ENCODE measurements at places on chromosomes 5 and 9.

- DNase-seq = no peak
Measured at GRCh38 chr9:34606905-34607304, 5.0 kb downstream of the RPP25L start.

GRCh38 chr5:78505860-78506259 lies 142.7 kb downstream of the LHFPL2 start:
- no peak for DNase-seq

GRCh38 chr9:114263853-114264510 lies 58.9 kb upstream of the ORM1 start:
- no peak for DNase-seq

DNA sequence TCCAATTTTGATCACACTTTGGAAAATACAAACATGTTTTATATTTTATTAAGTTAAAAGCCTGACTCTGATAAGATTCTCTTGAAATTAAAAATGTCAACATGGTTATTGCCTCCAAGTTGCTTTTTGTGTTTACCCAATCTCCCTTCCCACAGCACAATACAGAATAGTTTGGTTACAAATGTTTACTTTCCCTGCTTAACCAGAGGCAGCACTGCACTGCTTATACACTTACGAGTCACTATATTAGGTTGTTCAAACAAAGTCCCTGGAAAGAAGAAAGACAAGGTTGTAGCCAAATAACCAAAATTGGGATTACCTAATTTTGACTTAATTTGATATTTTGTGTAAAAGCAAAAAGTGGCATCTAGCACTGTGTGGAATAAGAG lies 25.9 kb downstream of the SRFBP1 start:
- no peak for DNase-seq

GRCh38 chr5:154686490-154686889 lies 68.7 kb upstream of the LARP1 start:
- DNase-seq = no peak

DNA sequence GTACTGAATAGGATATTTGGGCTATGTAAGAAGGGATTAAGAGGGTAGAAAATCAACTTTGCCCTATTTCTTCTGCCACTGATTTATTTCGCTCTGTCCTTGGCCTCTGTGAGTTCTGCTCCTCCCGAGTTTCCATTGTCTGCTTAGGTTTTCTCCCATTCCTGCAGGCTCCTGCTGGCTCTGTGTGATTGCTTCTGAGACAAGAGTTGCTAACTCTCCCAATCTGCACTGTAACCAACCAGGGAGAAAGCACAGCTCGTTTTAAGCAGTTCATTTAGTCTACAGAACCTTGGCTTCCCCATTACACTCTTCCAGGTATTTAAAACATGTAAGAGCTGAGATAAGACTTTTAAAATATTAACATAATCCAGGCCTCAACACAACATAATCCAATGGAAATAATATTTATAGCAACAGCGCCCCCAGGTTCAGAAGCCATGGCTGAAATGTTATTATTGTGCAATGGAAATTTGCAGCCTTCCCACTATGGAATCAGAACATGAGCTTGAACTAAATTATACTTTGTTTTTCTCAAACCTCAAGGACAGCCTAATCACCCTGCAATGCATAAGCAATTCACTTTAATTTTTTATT lies 203.5 kb downstream of the ERCC6L2 start:
- DNase-seq = no peak

GRCh38 chr9:81370096-81370495 lies 319.3 kb downstream of the TLE1 start:
- DNase-seq = no peak

GRCh38 chr5:90347462-90347861 lies 62.1 kb downstream of the CETN3 start:
- no peak for DNase-seq

- no peak for DNase-seq
Measured at GRCh38 chr5:128092144-128092543, 8.6 kb downstream of the SLC12A2 start.

- DNase-seq = no peak
Measured at GRCh38 chr5:74613283-74613682, 27.2 kb downstream of the ENC1 start.

DNA sequence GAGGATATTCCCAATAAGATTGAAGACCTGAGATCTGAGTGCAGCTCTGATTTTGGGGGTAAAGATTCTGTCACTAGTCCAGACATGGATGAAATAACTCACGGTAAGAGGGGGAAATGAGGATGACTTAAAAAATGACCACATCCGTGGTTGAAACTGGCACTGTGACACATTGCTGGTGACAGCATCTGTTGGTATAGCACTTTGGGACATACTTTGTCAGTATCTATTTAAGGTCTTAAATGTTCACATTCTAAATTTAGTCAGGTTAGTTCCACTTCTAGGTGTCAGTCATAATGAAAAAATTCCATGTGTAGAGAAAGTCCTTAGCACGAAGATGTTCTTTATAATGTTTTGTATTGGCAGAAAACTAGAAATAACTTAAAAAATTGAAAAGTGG lies 70.9 kb downstream of the GAPVD1 start:
- peak; percentile 87 for DNase-seq
